Suprapubic skin (tissue), 4 donors: ENCODE measurements at places on chromosomes 2 and 18.

DNA sequence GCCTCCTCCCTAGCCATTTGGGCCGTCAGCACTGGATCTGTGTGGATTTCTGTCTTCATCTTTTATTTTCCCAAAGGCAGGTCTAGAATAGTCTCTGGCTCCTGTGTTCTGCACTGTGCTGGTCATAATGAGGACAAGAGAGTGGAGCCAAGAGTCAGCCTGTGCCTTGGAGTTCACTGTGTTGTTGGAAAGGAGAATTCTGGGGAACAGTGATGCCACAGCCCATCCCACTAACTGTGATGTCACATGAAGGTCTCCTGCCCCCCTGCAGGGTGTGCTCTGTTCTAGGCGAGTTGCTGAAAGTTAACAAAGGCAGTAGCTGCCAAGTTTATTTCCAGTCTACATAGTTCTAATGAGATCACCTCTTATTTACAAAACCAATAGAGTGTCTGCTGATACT lies 248.5 kb downstream of the TPGS2 start:
- no peak for DNase-seq

- DNase-seq, result no peak
Observed at GRCh38 chr2:187842978-187843847, 289.0 kb upstream of the TFPI start.

DNA sequence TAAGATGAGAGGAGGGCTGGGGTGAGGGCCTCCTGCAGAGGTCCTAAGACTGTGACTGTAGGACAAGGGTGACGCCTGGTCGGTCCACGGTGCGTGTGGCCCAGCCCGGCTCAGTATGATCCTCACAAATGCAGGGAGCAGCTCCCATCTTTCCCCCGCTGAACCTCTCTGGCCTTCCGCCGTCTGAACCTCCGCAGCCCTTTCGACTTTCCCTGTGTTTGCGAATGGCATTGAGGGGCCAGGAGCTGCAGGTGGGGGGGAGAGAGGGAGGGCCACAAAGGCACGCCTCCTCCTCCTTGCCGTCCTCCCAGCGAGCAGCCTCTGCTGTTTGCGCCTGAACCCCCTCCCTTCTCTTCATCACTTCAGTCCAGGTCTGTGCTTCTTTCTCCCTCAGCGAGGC lies 68.6 kb upstream of the PXDN start:
- DNase-seq, result no peak

DNA sequence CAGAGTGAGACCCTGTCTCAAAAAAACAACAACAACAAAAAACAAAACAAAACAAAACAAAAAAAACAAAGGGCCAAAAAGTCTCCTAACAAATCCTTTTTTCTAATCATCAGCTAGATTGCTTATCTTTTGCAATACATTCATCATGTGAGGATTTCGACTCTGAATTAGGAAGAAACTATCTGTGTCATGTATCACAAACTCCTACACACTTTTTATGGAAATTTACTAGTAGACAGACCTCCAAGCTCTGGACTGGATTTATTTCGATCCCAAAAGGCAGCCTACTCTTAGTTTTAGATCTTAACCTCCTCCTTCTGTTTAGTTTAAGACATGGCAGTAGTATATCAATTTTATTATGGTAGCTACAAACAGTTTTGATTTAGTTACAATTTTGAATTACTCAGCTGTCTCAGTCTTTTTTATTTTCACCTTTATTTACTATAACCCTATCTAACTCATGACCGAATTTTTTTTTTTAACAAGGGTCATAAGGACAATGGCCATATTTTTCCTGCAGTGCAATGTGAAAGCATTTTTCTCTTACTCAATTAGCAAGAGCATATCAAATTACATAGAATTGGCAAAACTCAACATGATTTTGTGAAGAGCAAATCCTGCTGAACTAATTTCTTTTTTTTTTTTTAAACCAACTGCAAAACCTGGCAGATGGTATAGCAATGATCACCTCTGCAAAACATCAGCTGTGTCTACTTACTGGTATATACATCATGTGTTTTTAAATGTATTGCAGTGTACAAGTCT lies 10.7 kb upstream of the CCDC88A start:
- no peak for DNase-seq

DNA sequence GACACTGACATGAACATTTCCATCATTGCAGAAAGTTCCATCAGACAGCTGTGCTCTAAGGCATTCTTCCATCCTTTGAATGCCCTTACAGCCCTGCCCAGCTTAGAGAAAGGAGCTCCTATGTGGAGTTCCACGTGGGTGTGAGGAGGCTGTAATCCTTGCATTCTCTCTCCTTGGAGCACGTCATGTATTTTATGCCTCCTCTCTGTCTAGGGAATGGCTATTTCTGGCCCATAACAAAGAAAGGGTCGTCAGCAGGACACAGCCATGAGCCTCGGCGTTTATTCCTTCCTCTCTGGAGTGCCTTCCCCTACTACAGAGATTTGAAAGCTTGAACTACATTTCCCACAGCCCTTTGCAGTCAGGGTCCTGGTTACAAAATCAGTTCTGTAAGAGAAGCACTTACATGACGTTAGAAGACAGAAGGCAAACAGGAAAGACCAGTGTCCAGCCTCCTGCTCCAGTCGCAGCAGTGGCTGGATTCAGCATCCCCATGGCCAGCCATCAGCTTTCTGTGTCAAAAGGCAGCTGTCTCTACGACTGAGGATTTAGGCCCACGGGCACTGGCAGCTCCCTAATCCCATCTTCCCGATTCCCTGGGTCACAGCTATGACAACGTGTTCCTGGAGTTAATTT lies 234.9 kb downstream of the TFCP2L1 start:
- DNase-seq, result no peak

- no peak for DNase-seq
Observed at GRCh38 chr2:28495551-28496250, at the start of gene PLB1. Gene PLB1, plus strand, starts transcription at chr2:28496060. Its CDS starts 55 bp downstream, at chr2:28496115.

DNA sequence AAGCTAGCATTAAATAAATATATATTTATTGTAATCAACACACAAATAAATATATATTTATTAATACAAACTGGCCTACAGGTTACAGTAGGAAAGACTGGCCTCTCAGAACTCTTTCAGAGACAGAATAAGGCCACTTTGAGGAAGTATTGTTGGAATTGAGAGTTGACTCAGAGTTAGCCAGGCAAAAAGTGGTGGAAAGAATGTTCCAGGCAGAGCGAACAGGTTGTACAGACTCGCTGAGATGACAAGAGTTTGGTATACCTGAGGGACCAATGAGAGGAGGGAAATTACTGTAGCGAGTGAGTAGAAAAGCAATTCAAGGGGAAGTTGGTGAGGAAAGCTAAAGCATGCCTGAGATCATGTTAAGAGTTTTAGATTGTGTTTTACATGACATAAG lies 19.0 kb upstream of the XDH start:
- no peak for DNase-seq

DNA sequence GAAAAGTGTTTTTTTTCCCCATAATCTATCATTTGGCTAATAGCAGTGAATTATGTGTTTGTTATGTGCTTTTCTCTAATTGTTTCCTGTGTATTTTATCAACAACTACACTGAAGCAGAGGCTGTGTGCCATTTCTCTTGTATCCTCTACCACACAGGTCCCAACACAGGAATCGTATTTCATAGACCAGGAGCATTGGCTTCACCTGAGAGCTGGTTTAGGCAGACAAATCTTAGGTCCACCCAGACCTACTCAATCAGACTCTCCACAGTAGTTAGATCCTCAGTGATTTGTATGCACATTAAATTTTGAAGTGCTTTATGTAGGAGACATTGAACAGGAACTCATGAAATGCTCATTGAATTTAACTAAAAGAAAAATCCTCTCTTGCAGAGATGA lies 109.2 kb downstream of the FSHR start:
- no peak for DNase-seq

DNA sequence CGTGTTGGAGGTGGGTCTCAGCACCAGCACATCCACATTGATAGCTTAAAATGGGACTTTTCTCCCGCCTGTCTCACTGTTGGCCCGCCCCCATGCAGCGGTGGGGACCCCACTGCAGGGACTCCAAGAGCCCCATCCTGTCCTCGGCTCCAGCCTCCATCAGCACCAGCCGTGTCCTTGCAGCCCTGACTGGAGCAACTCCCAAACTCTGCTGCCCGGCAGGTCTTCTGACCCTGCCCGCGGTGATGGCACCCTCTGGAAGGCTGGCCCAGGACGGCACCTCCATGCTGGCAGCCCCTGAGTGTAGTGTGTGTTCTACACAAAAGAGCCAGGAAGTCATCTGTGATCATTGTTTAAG lies 41.6 kb upstream of the KCNG2 start:
- DNase-seq, result peak; percentile 45

DNA sequence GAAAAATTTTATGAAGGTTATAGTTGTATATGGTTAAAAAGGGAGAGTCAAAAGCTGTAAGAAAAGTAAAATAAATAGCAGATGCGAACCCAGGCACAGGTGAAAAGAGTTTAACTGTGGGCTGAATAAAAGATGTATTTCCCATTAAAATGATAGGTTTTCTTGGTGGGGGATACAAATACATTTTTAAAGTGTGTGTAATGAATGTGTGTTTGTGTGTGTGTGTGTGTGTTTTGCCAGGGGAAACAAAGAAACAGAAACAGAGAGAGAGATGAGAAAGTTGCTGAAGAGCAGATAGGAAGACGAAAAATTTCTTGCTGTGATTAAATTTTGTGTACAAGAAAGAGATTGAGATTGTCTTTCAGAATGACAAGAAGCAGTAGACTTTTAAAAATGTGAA lies 12.1 kb downstream of the TFPI start:
- no peak for DNase-seq

DNA sequence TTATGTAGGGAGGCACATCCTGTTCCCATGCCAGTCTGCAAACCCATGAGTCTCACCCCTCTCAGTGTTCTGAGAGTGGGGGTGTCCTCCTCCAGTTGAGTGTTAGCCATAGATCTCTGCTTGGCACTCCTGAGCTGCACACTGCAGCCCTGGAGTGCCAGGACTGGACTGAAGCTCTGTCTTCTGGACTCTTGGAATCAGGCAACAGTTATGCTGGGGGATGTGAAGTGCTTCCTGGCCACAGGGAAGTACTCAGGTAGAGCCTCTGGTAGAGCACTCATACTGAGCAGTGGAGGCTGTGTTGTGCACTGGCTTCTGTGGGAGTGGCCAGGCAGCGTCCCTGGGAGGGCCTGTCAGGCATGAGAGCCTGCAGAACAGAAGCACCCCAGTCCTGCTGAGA lies 43.0 kb downstream of the SERPINB7 start:
- no peak for DNase-seq

- no peak for DNase-seq
Observed at GRCh38 chr18:50558948-50559751, 737 bp upstream of the MAPK4 start.

DNA sequence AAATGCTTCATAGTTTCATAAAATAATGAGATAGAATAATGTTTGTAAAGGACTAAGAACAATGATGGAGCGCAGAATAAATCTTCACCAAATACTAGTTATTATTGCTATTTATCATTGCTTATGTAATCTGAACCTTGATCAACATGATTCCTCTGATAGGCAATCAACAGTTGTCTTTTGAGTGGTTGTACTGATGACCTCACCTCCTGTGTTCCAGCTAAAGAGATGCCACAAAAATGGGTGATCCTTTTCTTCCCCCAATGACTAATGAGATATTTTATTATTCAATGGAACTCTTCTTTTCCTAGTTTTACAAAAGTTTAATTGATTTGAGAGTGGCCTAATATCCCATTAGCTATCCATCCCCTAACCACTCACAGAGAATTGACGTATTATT lies 784.0 kb upstream of the FSHR start:
- no peak for DNase-seq

DNA sequence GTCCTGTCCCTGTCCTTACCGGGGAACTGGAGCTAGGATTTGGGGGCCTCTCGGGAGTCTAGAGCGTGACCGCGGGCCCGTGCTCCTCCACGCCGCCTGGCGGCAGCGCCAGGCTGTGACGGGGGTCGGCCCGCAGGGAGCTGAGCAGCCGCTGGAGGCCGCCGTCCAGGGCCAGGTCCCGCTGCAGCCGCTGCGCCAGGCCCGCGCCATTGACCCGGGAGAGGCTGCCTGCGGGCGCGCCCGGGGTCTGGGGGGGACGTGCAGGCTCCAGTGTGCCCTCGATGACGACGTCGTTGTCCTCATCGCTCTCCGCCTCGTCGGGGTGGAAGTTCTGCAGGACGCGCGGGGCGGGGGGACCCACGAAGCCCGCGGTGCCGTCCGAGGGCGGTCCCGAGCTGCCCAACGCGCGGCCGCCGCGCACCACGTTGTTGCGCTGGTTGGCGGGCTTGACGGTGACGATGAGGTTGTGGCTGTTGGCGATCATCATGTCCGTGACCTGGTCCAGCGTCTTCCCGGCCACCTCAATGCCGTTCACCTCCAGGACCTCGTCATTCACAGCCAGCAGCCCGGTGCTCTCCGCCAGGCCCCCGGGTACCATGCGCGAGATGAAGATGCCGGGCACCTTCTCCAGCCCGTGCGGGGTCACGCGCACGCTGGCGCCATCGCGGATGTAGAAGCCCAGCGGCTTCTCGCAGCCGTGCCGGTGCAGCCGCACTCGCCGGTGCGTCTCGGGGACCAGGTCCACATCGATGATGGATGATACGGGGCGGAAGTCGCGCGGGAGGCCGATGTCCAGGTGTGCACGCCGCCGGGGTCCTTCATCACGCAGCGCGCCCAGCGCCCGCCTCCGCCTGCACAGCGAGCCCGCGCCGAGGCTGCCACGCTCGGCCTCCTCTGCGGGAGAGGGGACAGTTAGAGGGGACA lies 50.9 kb downstream of the ADNP2 start:
- no peak for DNase-seq

- no peak for DNase-seq
Observed at GRCh38 chr18:31659576-31660177, 24.7 kb downstream of the B4GALT6 start.

DNA sequence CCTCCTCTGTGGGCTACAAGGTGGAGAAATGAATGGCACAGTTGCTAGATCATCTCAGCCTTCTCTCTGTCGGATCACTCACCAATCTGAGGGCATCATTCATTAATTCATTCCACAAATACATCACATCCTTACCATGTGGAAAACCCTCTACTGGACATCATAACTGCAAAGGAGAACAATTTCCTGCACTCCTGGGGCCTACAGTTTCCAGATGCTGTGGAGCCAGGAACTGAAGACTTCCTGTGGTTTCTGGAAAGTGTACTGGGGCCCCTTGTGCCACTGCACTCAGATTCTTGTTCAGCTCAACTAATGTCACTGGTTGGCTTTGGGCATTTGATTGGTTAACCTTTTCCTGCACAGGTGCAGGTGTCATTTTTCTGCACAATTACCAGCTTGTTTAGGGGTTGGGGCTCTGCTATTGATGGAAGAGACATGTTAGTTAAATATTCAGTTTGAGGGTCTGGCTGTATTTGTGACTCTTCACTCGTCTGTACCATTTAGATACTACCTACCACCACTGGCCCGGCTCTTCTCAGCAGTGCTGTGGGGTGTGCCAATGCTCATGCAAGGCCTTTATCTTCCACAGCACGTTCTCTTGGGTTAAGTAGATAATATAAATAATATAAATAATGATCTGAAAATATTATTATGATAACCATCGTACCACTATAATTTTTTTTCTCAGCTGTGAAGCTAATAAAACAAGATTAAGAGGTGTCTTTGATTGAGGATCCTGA lies 427.3 kb downstream of the TSN start:
- no peak for DNase-seq

DNA sequence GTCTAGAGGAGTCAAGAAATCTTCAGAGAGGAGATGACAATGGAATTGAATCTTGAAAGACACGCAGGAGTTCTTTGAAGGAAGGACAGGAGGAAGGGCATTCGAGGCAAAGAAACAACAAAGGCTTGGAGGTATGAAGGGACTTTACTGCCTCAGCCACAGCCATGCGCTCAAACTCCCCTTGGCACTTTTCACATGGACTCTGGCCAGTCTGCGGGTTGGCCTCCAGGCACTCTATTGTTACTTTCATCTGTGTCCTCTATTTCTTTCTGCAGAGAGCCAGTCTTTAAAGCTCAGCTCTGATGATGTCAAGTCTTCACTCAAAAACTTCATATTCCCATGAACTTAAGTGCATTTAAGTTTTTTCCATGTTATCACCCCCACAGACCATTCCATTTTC lies 95.4 kb downstream of the ZAP70 start:
- DNase-seq, result no peak
